Bone marrow (tissue), 2 donors: ENCODE measurements at places on chromosomes 11 and 22.

DNA sequence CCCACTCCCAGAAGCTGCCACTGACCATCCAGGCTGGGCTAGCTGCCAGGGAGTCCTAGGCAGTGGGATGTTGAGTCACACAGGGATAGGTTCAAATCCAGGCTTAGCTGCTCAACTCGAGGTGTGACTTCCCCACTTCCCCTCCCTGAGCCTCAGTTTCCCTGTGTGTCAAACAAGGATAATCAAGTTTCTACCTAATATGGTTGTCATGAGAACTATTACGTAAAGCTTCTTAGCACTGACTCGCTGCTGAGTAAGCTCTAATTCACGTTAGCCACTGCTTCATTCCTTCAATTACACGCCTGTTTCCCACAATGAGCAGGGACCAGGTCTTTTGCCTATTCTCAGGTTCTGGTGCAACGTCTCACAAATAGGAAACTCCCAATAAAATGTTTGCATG lies 67.7 kb downstream of the SEZ6L start:
- no peak for DNase-seq

- DNase-seq, result no peak
Measured at GRCh38 chr22:30783021-30783420, 88.3 kb downstream of the OSBP2 start.

- DNase-seq, result no peak
Measured at GRCh38 chr22:37010174-37010573, 9.1 kb downstream of the TST start.

GRCh38 chr11:829847-830294 lies 2.2 kb downstream of the CRACR2B start:
- no peak for DNase-seq

GRCh38 chr11:101759771-101760450 lies 154.9 kb upstream of the CEP126 start:
- no peak for DNase-seq

- no peak for DNase-seq
Measured at GRCh38 chr11:66230156-66230555, 38.3 kb upstream of the RAB1B start.

DNA sequence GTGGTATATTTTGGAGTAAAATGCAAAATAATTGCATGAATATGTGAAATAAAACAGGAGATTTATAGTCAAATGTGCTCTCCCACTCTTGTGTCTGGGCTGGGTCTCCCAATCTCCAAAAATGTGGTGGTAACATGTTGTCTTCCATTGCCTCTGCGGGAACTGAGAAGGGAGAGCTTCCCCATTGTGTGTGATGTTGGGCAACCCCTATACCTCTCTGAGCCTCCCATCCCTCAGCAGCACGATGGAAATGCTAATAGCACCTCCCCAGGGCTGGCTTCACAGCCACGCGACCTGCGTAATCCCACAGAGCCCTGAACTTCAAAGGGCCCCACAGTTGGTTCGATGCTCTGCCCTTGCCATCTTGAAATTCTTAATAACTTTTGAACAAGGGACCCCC lies 72.0 kb downstream of the TP53I11 start:
- no peak for DNase-seq

DNA sequence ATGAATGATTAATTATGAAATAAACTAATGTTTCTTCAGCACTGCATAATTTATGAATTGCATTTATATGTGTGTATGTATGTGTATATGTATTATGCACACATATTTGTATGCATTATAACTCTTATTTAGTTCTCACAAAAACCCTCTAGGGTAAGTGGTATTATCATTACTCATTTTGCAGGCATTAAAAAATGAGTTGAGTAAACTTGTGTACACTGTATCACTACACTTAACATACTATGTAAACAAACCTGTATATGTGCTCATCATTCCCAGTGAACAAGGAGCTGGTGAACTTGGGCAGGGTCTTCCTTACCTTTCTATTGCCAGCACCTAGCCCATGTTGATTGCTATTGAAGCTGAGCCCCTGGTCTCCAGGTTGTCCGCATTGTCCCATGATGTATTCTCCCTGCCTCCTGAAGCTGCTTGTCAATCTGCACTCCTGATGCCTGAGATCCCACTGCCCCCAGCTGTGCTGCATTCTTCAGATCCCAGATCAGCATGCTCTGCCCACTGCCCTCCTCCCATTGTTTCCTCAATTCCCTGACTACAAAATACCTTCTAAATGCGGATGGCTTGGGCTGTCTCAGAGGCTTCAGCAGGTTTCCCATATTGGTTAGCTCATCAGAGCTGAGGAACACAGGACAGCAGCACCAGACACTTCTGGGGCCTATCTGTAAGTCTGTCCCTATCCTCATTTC lies 267.9 kb upstream of the SESN3 start:
- no peak for DNase-seq

DNA sequence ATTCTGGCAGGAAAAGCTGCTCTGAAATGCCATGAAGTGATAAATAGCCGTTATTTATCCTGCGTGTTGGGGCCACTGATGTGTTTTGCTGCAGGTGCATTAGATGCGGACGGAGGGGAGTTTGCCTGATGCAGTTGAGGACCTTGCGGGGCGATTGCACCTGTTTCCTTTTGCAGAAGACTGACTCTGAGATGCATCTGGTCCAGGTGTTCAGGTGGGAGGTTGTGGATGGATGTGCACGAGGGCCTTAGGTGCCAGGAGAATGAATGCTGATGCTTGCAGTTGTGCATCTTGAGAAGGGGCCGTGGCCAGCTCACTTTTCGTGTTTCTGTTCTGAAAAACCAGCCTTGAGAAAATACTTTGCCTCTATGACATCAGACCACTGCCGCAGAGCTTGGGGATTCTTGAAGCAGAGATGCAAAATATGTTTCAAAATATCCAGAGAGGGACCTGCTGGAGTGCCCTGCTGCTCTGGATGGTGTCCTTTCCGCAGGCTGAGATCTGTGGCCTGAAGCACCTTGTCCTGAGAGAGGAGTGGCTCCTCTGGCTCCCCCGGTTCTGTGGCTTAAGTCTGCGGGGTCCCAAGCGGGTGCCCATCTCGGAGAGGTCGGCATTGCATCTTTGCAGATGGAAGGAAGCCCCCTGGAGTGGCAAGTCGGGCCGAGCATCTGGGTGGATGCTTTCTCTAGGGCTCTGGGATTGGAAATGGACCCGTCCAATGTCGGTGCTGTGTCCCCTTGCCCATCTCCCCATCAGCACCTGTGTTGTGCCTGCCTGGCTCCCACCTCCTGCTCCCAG lies 1031.1 kb downstream of the TBC1D22A start:
- DNase-seq, result no peak

- peak; percentile 30 for DNase-seq
Measured at GRCh38 chr11:69141742-69142141, 14.0 kb upstream of the SMIM38 start.

DNA sequence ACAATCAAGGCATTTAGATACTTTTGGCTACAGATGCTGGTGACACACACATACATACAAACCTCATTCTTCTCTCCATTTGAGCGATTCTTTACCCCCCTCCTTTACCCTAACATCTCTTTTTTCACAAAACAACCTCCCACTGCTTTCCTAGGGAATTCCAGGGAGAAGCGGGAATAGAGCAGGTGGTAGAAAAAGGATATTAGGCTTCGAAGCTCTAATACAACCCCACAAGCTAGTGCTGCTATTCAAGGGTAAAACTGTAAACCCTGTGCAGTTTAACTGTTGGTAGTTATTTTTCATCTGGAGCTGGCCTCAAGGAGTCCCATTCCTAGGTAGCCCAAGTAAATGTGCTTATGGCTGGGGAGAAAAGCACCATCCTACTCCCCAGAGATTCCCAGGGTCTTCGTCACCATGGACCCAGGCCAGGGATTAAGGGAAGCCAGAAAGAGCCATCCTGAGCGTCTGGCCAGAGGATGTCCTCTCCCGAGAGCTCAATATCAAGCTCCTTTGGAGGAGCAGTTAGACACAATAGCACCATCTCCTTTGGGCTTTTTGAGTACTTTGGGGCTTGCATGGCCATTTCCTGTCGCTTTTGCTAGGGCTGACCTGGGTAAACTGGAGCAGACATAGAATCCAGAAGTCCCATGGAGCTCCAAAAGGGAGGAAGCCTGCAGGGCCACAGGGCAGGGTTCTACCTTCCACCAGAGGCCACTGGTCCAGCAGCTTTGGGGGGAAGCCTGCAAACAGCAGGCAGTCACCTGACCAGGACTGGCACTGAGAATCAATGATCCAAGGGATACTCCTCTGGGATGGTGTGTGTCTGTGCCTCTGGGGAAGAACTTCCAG lies 3.1 kb downstream of the MAML2 start:
- no peak for DNase-seq

DNA sequence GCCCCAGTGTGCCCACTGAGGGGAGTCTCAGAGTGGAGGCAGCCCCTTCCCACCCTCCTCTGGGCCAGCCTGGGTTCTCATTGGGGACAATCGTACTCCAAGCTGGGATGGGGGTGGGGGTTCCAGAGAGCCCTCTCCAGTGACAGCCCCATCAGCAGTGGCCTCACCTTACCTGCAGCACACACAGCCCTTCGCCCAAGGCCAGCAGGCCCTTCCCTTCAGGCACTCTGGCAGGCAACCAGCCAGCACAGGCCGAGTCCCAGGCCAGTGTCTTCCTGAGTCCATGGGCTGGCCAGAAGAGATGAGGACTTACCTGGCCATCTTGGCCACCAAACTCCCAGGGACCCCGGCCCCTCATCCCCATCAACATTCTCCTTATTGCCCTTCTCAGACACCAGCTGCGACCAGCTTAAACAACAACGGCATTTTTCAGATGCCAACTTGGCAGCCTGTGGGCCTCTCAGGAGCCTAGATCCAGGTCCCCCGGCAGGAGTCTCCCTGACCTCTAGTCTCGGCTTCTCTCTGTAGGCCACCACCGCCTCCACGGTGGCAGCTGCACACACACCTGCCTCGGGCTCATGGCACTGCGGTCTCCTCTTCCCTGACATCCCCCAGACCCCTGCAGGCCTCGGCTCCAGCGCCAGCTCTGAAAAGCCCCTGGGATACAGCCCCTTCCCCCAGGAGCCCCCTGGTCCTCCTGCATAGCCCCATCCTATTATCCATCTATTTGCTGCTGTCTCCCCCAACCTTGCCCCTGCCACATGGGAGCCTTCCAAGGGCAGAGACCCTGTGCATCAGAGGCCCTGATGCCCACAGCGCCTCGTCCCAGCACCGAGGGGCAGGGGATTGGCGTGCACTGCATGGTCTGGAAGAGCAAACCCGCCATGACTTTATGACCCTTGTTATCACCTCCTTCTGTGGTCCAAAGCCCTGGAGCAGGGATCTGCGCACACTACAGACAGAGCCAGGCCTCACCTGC lies 111.2 kb upstream of the FGF3 start:
- DNase-seq, result no peak

DNA sequence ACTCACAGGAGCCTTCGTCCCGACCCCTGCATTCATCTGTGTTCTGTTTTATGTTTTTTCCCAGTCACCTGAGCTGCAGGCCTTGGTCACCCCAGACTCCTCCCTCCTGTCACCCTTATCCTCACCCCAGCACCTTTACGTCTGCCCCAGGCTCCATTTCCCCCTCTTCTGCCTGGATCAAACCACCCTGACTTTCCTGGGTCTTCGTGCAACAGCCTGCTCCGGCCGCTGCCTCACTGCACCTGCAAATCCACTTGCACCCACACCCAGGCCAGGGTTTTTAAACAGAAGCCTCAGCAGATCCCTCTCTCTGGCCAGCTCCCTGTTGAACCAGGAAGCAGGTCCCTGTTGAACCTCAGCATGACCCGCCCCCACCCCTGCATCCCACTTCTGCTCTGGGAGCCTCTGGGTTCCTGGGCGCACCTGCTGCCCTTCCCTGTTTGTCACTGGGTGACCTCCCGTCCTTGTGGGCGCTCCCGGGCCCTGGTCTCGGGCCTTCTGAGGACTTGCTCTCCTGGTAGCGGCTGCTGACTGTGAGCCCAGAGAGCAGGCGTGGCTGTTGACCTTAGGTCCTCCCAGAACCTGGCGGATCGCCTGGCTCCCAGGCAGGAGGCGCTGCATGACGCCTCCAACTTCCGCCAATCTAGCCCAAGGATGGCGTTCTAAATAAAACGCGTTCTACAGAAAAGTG lies 12.8 kb downstream of the MAPK8IP2 start:
- DNase-seq, result no peak

- no peak for DNase-seq
Measured at GRCh38 chr11:20599221-20600019, at the start of gene SLC6A5. Gene SLC6A5 (plus strand): TSS chr11:20599608. CDS start chr11:20599673, 65 bp downstream.

DNA sequence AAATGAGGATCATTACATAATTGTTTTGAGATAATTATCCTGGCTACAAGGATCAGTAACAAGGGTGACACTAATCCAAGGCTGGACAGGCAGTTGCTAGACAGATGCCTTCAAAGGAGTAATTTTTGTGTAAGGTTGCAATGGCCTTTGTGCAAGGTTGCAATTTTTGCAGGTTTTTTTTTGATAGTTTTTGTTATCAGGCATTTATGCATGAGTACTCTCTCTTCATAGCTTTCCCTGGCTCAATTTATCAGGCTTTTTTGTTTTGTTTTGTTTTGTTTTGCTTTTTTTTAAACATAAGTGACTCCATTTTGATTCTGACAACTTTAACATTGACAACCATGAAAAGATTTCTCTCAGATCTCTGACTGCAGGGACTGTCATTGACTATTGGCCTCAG lies 110.2 kb downstream of the SWAP70 start:
- DNase-seq, result no peak

- DNase-seq, result no peak
Measured at GRCh38 chr11:72781313-72782080, 12.3 kb downstream of the STARD10 start.

- DNase-seq, result no peak
Measured at GRCh38 chr11:12189543-12190235, 79.3 kb downstream of the MICAL2 start.

GRCh38 chr11:128467610-128468041 lies 119.7 kb downstream of the ETS1 start:
- DNase-seq, result no peak

- no peak for DNase-seq
Measured at GRCh38 chr11:128907585-128907984, 16.4 kb downstream of the KCNJ5 start.

- peak; percentile 18 for DNase-seq
Measured at GRCh38 chr22:36334081-36334820, 53.5 kb downstream of the MYH9 start.

GRCh38 chr11:32779136-32779535 lies 15.3 kb downstream of the CCDC73 start:
- peak; percentile 43 for DNase-seq

GRCh38 chr11:93478841-93479240 lies 64.3 kb downstream of the SMCO4 start:
- DNase-seq, result no peak

DNA sequence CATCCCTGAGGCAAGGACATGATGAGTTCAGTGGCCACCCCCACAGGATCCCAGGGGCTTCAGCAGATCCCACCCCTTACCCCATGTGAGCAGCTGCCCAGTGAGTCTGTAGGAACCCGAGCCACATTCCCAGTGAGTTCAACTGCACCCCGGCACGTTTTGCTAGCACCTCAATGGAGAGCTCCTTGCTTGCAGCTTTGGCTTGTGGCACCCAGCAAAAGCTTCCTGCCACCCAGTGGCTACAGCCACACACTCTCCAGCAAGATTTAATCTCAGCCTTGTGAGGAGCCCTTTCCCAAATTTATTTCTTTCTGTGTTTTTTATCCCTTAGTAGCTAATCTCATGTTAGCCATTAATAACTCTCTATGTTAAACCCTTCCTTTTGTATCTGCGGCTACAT lies 4.0 kb downstream of the SAA1 start:
- no peak for DNase-seq

GRCh38 chr11:129388824-129389223 lies 13.2 kb downstream of the BARX2 start:
- no peak for DNase-seq
